ENCODE measurements at places on chromosomes 4 and X.

GRCh38 chrX:72041176-72041575, 90.5 kb downstream of the RTL5 start:
- no peak for DNase-seq

DNA sequence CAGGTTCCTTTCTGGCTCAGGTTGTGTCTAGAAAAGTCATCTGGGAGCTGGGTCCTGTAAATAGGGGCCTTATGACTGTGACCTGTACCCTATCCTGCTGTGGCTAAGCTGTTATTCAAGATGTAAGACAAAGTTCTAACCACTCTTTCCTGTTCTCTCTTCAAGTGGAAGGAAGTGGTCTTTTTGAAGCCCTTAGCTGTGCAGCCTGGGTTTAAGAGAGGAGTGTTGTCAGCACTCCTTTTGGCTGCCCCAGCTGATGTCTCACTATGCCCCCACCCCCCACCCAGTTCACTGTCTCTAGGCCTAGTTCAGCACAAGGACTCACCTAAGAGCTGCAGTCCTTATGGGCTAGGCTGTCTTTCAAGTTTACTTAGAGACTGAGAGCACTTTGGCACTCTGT, 1069.5 kb downstream of the FAM133A start:
- no peak for DNase-seq

GRCh38 chr4:8307714-8308113, 38.2 kb downstream of the HTRA3 start:
- DNase-seq, result no peak

- DNase-seq, result no peak
These were observed 2.7 kb downstream of the CRMP1 start for GRCh38 chr4:5890063-5890727.

- no peak for DNase-seq
These were observed 103.6 kb upstream of the ADGRG2 start for GRCh38 chrX:19225909-19226308.

GRCh38 chr4:93396272-93396671, 432.3 kb upstream of the ATOH1 start:
- no peak for DNase-seq

- no peak for DNase-seq
These were observed 2.3 kb downstream of the PFKFB1 start for GRCh38 chrX:54991706-54992105.

- peak; percentile 37 for DNase-seq
These were observed at the start of gene CNOT6L for GRCh38 chr4:77818602-77819403. CNOT6L (minus strand) TSS chr4:77819368; CDS start chr4:77819308, 60 bp downstream.

- no peak for DNase-seq
These were observed 109.7 kb downstream of the RTL5 start for GRCh38 chrX:72021975-72022374.

- peak; percentile 31 for DNase-seq
These were observed at the start of gene NUDT11 for GRCh38 chrX:51496501-51497291. NUDT11 (minus strand) TSS chrX:51496592; CDS start chrX:51496444, 148 bp downstream.

DNA sequence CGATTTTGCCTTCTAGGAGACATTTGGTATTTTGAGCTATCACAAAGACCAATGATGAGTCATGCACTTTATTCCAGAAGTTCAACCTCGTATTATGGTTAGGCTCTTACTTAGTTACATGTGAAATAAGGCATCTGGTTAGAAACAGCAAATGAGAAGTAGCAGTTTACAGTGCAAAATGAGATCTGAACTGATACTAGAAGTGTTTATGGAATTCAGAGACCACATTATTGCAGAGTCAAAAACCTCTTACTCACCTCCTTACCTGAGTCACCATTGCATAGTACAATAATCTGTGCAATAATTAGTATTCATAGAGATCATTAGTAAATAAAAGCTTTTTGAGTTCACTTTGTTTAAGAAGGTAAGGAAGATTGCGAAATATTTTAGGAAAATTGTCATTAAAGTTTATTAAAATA, 38.7 kb downstream of the SEC24B start:
- DNase-seq, result no peak

Data from activated T-cell treated with anti-CD3 and anti-CD28 coated beads, Interleukin-2, amount 50 U/mL, for 4 hours (primary cell).